Natural killer cell treated with Interleukin-12 subunit alpha and Interleukin-12 subunit beta and Interleukin-15 and Interleukin-18, amount 100 ng/mL, for 72 hours (primary cell): ENCODE measurements at places on chromosomes 6 and 20. TPM values are rescaled to one million over a fixed set of nuclear protein-coding genes. Genes with fewer than 3 reads are reported as not detected.
A peak's percentile ranks its signal among the peaks of the same experiment; 100 is the strongest.

GRCh38 chr6:140538926-140539325 lies 1164.5 kb upstream of the CITED2 start:
- DNase-seq, result no peak

The LY6G6F gene
- total RNA-seq, result not detected

DNA sequence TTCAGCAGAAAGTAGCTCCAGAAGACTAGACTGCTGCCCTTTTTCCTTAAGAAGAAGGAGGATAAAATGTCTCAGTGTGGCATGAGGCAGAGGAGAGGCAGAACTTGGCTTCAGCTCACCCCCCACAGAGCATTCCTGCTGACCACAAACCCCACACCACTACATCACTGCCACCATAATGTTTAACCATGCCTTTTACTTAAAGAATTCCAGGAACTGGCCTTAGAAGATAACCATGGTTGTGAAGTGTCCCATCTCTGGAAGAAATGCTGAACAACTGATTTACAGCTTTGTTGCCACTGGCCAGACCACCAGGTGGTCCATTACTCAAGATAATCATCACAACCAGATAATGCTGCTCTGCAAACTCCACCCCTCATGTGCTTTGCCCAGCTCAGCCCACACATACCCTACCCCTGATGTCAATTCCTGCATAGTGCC lies 154.1 kb downstream of the CD24 start:
- DNase-seq, result no peak

- no peak for DNase-seq
Observed at GRCh38 chr6:49052901-49053300, 410.2 kb downstream of the MMUT start.

DNA sequence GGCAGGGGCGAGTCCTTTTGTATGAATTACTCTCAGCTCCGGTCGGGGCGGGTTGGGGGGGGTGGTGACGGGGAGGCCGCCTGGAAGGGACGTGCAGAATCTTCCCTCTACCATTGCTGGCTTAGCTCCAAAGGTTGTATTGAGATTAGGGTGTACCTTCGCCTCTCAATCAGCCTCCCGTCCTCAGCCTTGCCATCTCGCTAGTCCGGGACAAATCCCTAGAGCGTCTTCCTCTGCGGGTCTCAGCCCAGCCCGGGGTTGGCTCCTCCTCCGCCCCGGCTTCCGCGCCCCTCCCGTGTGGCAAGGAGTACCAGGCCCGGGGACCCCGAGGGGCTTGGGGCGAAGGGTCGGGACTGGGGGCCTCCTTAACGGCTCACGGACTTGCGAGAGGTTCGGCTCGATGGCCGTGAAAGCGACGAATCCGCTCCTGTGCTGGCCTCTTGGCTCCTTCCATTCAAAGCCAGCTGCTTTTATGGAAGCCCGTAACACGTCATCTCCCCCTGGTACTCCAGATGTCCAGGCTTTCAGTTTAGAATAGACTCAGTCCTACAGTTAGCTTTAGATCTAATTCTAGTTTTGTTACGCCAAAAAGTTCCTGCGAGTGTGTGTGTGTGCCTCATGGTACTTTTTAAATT lies 636 bp upstream of the EEF1A1 start:
- peak; percentile 83 for DNase-seq

GRCh38 chr6:73696966-73697655 lies 1.1 kb downstream of the CD109 start:
- no peak for DNase-seq

DNA sequence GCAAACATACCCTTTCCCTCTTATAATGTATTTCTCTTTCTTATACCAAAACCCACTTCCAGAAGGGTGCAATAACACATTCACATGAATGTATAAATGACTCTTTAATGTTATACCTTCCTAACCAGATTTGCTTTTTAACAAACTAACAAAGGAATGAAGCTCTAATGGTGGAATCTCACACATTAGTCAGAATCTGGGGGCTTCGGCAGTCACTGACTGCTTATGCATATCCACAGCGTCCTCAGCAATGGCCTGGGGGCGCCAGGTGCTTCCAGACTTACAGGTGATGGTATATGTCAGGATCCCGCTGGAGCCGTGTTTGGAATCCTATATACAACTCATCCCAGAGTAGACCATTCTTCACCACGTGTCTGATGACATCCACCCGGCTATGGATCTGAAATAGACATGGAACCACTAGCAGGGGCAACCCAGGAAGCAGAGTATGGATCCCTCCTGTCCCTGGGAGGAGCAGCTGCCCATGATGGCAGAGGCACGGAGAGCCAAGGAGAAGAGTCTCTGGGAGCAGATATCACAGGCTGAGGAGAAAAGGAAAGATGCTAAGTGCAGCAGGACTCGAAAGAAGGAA lies 150.8 kb upstream of the RIPOR2 start:
- no peak for DNase-seq

GRCh38 chr6:31728767-31729514 lies at the start of gene DDAH2:
Gene DDAH2, minus strand, starts transcription at chr6:31729299. Its CDS starts 138 bp downstream, at chr6:31729161.
- DNase-seq, result peak; percentile 60

The RSPH4A gene
- total RNA-seq, result 0.95 TPM

DNA sequence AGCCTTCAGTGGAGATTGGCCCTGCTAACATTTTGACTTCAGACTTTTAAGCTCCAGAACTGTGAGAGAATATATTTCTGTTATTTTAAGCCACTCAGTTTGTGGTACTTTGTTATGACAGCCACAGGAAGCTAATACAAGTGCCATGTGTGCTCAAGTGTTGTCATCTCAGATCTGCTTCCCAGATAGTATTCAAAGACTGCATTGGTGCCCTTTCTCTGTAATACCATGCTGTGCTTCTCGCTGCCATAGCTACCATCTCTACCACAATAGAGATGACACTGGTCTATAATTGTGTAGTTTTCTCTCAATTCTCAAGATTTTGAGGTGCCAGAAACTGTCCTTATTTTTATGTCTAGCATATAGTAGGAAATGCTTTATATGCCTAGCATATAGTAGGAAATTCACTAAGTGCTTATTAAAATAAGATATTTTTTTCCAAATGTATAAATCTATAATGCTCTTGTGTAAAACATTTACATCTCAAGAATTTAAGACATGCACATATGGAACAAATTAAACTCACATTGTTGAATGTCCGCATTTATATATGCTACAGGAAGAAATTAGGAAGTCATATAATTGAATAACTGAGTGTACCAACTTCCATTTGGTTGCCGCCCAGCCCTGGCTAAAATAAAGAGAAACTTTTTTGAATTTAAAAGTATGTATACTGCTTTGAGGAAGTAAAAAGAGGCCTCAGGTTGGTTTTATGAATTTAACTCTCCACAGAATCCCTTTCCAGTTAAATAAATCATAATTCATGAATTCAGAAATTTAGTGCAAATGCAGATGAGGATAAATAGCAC lies 77.6 kb downstream of the TPBG start:
- DNase-seq, result no peak

DNA sequence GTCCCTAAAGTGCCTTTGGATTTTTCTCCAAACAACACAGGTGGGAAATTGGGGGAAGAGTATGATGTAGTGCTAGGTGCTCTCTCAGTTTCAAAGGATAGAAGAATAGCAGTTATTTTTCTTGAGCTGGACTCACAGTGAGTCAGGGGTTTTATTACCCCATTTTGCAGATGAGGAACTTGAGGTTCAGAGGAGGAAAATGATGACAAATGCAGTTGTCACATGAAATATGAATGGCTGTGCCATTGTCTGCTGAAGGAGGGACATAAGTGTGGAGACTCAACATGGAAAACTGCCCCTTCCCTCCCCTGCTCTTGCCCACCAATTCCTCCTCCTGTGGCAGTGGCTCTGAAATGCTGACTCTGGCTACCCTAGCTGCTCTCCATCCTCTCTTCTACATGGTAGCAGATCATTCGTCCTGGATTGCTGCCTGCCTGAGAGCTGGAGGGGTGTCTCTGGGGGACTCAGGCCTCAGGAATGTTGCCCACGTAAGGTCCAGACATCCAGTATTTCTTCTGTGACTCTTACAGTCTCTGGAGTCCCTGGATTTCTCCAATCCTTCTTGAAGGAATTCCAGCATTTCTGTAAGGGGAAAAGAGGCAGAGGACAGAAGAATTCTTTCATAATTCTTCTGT lies 37.6 kb upstream of the EPB41L1 start:
- DNase-seq, result no peak

The OOEP gene
- not detected for total RNA-seq

- no peak for DNase-seq
Observed at GRCh38 chr6:56914798-56915658, 39.9 kb upstream of the BEND6 start.

The THEMIS gene
- 44.2 TPM for total RNA-seq
